ENCODE measurements at places on chromosomes 4 and X.

- no peak for DNase-seq
Measured at GRCh38 chr4:62912531-62912930, 1496.7 kb downstream of the TECRL start.

GRCh38 chr4:25588206-25588605 is 67.4 kb upstream of the SLC34A2 start:
- DNase-seq: no peak

DNA sequence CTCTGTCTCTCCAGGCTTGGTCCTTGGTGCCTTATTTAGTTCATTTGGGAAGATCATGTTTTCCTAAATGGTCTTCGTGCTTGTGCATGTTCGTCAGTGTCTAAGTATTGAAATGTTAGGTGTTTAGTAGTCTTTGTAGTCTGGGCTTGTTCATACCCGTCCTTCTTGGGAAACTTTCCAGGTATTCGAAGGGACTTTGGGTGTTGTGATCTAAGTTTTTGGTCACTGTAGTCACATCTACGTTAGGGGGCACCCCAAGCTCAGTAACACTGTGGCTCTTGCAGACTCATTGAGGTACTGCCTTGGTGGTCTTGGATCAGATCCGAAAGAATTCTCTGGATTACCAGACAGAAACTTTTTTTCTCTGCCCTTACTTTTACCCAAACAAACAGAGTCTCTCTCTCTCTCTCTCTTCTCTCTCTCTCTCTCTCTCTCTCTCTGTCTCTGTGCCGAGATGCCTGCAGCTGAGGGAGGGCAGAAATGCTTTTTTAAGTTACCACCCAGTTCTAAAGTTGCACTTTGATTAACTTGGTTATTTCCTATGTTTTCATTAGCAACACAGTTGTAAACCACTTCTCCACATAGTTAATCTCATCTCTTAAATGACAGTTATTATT is 67.6 kb upstream of the SLC7A3 start:
- peak; percentile 20 for DNase-seq

GRCh38 chr4:12658146-12658545 is 826.0 kb downstream of the RAB28 start:
- no peak for DNase-seq

- DNase-seq: no peak
Measured at GRCh38 chrX:121052122-121052521, 4.7 kb downstream of the GLUD2 start.

- no peak for DNase-seq
Measured at GRCh38 chr4:55435141-55435841, 39.5 kb downstream of the TMEM165 start.

GRCh38 chr4:147769386-147769785 is 37.5 kb downstream of the ARHGAP10 start:
- no peak for DNase-seq

GRCh38 chr4:101065935-101066485 is 281.3 kb downstream of the PPP3CA start:
- no peak for DNase-seq

- peak; percentile 0 for DNase-seq
Measured at GRCh38 chr4:121192480-121192879, 28.4 kb upstream of the TNIP3 start.

- no peak for DNase-seq
Measured at GRCh38 chr4:187444061-187444460, 551.5 kb upstream of the ZFP42 start.

- DNase-seq: no peak
Measured at GRCh38 chr4:153799694-153800074, 10.8 kb upstream of the SFRP2 start.

DNA sequence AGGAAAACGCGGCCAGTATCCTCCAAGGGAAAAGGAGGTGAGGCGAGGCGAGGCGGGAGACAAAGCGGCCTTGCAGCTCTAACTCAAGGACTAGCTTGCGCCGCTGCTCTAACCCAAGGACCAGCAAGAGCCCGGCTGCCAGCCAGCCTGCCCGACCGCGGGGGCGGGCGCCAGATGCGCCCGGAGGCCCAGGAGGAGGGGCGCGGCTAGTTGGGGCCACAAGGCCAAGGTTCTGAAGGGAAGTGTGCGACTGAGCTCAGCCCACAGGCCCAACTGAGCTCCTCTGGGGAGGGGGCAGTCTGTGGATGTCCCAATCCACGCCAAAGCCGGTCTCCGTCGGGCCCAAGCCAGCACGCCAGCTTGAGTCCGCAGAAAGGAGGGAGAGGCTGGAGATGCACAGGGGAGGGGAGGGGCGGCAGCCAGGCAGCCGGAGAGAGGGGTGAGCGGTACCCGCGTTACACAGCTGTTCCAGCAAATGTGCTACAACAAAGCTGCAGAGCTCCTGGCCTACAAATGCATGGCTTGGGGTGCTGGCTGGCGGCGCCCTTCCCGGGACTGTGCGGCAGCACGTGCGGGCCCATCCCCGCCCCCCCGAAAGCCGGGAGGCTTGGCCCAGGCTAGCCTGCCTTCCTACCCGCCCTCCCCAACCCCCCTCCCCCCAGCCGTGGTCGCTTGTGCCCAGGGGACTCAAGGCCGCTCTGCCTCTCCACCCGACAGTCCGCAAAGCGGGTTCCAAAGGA is 637 bp downstream of the AMER1 start:
- DNase-seq: peak; percentile 25

GRCh38 chrX:3713225-3713936 is at the start of gene PRKX:
TSS of gene PRKX (minus strand) at chrX:3713649. CDS start at chrX:3713253, 396 bp downstream.
- peak; percentile 45 for DNase-seq

GRCh38 chrX:130082244-130083106 is 27.8 kb downstream of the ELF4 start:
- no peak for DNase-seq

GRCh38 chr4:90572996-90573395 is 445.8 kb downstream of the CCSER1 start:
- DNase-seq: no peak

- no peak for DNase-seq
Measured at GRCh38 chr4:82906469-82906868, 5.9 kb downstream of the THAP9 start.

- DNase-seq: no peak
Measured at GRCh38 chr4:182697094-182697493, 220.1 kb downstream of the DCTD start.

DNA sequence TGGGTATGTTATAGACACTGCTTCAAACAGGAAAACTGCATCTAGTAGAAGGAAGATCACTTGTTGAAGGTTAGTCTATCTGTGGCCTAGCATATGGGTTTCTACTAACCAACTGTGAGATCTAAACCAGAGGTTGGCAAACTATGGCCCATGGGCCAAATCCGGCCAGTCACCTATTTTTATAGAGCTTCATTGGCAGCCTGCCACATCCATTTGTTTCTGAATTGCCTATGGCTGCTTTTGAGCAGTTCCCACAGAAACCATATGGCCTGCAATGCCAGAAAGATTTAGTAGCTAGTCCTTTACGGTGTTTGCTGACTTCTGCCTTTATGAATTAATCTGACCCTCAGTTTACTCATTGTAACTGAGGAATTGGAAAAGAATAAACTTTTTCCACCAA is 71.1 kb downstream of the MID1 start:
- peak; percentile 37 for DNase-seq

GRCh38 chr4:14338585-14339265 is 663.6 kb upstream of the CPEB2 start:
- DNase-seq: no peak

- no peak for DNase-seq
Measured at GRCh38 chrX:19370061-19370460, 26.3 kb downstream of the PDHA1 start.

- no peak for DNase-seq
Measured at GRCh38 chr4:104022226-104022625, 302.4 kb upstream of the TACR3 start.

GRCh38 chrX:110015915-110016314 is 13.0 kb downstream of the TMEM164 start:
- DNase-seq: no peak

- DNase-seq: no peak
Measured at GRCh38 chr4:180850318-180850940, 1392.8 kb upstream of the TENM3 start.

GRCh38 chr4:110165382-110166286 is 32.8 kb downstream of the ELOVL6 start:
- DNase-seq: no peak

GRCh38 chr4:27084685-27085361 is 224.2 kb downstream of the STIM2 start:
- DNase-seq: peak; percentile 11

- no peak for DNase-seq
Measured at GRCh38 chr4:162770761-162771490, 395.8 kb downstream of the NAF1 start.

DNA sequence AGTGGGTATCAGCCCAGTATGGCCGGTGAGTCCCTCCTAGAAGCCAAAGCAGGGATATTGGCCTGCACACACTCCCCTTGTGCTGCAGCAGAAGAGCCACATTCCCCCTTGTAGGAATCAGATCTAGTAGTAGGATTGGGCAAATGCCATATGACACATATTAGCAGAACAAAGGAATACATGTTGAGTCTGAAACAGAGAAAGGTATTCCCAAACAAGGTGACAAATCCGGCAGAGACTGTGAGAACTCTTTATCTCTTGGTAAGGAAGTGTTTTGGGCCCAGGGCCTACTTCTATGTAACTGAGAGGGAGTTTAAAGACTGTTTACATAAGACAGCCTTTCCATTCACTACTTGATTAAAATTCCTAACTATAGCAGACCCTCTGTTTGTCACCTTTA is 1382.0 kb downstream of the FAM133A start:
- DNase-seq: no peak

- DNase-seq: no peak
Measured at GRCh38 chr4:151184523-151185458, 85.4 kb downstream of the RPS3A start.

GRCh38 chr4:163484906-163485305 is 9.6 kb upstream of the TMA16 start:
- DNase-seq: peak; percentile 24

DNA sequence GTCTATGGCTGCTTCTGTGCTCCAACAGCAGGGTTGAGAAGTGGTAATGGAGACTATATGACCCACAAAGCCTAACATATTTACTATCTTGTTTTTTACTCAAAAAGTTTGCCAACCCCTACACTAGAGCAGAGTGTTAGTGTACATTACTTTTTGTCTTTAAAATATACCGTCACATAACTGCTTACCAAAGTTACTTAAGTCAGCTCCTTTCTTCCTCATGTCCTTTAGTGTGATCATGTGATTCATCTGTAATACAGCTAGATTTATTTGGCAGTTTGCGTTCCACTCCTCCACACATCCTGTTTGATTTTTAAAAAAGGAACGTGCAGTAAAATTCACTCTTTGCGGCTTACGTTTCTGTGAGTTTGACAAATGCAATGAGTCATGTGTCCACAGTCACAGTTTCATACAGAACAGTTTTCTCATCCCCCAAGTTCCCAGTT is 162.4 kb upstream of the GPRIN3 start:
- DNase-seq: no peak

- peak; percentile 77 for DNase-seq
Measured at GRCh38 chr4:118313098-118313497, 39.7 kb downstream of the PRSS12 start.

- DNase-seq: no peak
Measured at GRCh38 chr4:90127223-90127705, at the start of gene CCSER1. TSS of gene CCSER1 (plus strand) at chr4:90127394.

GRCh38 chrX:68354879-68355628 is 78.2 kb downstream of the OPHN1 start:
- DNase-seq: no peak

- DNase-seq: no peak
Measured at GRCh38 chrX:110081740-110082139, 78.8 kb downstream of the TMEM164 start.

GRCh38 chr4:140666889-140667614 is 89.1 kb downstream of the TBC1D9 start:
- no peak for DNase-seq

DNA sequence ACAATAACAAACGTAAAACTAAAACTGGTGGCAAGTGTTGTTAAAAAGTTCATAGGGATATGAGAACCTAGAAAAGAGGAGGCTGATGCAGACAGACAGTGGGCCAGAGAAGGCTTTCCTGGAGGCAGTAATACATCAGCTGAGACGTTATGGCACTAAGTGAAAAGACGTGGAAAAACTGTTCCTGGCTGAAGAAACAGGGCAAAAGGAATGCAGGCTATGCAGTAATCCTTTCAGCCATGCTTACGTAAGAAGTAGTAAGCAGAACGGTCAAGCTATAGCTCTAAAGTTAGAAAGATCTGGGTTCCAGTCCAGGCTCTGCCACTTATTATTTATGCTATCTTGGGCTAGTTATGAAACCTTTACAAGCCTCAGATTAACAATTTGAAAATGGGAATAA is 6.4 kb downstream of the LAMTOR3 start:
- DNase-seq: no peak

DNA sequence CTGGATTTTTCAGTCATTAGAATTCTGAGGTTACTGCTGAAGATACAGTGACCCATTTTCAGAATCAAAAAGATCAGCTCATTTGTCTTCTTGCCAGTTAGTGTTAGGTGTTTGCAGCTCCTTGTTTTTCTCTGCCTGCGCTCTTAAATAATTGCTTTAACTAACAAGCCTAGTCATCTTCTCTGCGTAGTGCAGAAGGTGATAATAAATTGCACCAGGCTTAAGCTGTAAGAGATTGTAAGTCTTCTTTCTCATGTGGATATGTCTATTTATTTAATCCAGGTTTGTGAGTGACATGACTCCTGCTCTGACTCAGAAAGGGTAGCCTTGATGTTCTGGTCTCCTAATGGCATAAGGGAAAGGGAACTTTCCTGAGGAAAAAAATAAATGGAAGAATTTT is 167.2 kb downstream of the CEP135 start:
- DNase-seq: no peak

- no peak for DNase-seq
Measured at GRCh38 chr4:187042251-187042650, 318.6 kb upstream of the FAT1 start.

GRCh38 chr4:169618286-169618685 is 2.1 kb upstream of the CLCN3 start:
- DNase-seq: no peak

DNA sequence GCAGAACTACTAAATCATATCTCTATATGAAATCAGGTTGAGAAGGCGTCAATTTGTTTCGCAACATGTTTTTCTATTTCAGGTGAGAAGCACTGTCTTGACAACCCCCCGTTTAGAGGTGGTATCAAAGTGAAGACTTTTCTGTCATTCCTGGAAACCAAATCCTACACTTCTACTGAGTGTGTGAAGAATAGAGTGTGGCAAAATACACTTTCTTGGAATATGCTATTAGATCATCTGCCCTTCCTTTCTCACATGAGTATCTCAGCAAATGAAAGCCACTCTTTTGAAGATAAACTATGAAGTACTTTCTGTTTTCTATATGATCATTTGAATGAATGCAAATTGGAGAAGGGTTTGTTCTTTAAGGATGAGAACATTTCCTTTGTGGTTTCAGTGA is 174.0 kb upstream of the FMR1 start:
- no peak for DNase-seq

DNA sequence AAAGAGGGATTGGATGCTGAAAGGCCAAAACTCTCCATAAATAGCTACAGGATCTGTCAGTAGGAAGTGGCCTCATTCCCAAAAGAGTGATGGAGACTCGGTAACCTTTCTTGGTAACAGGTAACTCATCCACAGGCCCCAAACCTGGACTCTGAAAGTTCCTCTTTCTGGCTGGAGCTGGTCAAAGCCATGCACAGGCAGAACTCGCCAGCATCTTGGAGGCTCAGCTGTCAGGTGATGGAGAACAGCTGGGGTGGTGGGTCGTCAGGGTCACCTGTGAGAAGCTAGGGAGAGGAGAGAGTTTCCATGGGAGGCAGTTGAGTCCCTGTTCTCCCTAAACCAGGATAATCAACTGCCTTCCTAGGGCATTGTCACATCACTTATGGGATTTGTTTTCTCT is 354.3 kb upstream of the GATB start:
- DNase-seq: no peak
